ENCODE measurements at places on chromosomes 2 and 18.
A peak's percentile ranks its signal among the peaks of the same experiment; 100 is the strongest.

GRCh38 chr2:64345998-64346397 is 108.0 kb upstream of the LGALSL start:
- no peak for DNase-seq

DNA sequence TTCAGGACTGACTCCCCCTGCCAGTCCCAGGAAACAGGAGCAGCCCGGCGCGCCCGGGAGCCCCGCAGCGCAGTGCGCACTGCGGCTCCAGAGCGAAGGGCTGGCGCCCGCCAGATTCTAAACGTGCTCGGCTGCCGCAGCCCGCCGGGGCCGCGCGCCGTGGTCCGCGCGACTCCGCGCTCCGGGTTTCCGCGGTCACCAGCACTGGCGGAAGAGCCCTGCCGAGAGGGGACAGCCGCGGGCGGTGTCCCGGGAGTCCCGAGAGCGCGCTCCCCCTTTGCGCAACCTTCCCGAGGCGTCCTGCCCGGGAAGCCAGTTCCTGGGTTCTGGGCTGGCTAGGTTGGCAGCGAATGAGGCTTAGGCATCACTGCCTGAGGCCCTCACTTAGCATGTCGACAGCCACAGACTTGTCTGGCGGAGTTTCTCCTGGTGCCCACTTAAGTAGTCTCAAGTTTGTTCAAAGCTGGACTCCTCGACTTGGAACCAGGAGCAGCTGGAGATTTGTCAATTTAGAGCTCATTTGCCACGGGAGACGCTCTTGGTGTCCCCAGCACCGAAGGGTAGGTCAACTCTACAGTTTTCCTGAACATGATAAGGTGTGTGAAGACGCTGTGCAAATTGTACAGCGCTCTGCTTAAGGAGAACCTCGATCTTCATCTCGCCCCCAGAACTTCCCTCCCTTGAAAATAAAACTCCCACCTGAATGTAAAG is 1.5 kb upstream of the VSNL1 start:
- peak; percentile 3 for DNase-seq

DNA sequence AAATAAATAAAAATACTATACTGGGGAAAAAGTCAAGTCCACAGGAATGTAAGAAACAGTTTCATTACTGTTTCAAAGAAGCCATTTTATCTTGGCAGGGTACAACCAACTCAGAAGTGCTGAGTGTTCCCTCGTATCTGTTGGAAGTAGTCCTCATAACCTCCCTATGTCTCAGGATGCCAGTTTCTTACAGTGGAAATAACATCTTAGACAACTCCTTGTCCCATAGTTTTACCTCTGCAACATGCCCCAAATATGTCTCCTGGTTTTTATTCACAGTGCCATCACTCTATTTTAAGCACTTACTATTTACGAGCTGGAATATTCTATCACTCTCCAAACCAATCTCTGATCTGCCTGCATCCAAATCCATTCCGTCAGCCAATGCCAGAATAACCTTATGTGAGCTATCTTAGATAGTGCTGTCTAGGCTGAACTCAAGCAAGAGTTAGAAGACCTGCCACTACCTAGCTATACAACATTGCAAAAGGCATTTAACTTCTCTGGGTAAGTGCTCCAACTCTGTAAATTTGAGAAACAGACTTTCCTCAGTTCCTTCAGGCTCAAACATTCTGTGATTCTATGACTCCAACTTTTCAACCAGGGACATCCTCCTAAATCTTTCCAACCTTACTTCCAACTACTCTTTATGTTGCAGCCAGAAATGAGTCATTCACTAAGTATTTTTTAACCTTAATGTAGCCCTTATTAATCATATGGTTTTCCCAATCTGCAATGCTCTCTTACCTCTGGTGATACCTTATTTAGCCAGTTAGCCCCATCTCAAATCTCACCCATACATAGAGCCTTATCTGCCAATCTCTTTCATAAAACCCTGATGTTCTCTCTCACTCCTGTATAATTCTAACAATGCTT is 66.7 kb downstream of the RTN4 start:
- DNase-seq = no peak

DNA sequence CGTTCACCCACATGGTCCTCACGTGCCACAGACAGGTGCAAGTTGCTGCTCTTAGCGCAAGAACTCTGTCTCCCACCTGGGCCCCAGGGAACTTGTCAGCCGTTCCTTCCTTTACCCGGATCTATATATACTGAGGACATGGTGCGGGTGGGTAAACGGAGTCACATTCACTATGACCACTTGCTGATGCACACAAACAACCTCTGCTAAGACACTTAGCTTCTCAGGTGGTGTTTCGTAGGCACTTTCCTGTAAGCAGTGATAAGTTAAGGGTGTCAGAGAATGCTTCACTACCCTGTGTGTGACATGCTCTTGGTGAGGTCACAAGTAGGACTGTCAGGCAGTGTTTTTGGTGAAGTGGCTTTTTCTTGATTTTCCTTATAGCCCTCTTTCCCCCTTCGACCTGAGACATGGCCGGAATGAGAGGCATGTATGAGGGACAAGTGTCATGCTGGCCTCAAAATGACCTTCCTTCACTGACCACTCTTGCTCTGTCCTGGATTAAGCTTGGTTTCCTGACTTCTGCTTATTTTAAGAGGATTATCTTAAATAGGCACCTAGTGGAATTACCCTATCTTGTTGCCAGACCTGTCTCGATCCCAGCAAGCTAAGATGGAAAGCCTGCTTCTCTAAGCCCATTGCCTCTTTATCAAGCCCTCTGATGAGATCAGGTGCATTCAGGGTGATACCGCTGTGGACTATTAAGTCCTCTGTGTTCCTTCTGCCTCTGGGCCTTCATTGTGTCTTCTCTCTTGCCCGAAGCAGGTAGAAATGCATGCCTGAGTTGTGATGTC is 97.1 kb upstream of the CELF4 start:
- DNase-seq = no peak

- no peak for DNase-seq
These were observed 283.4 kb downstream of the CLIP4 start for GRCh38 chr2:29398384-29399237.

DNA sequence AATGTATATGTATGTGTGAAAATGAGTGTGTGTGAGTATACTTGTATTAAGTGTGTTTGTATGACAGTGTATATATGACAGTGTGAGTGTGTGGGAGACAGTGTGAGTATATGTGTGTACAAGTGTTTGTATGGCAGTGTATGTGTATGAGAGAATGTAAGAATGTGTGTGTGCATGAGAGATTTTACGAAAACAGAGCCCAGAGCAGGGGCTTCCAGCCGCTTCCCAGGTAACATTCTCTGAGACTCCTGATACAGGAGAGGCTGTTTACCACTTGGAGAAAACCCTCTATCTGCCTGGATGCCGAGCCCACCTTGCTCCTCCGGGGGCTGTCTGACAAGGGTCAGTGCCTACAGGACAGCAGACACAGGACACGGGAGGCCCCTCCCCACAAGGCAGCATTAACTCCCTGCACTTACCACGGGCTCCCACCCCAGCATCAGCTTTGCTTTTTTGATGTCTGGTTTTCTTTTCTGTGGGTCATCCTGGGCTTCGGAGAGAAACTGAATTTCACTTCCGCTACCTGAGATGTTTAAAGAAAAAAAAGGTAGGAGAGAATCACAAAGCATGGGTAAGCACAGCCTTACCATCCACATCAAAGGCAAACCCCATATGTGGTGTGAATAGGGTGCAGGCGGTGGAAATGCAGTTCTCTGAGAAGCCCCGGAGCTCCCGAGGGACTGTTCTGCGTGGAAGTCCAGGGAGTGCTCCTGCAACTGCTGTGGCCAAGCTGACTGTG is 97.6 kb downstream of the UXS1 start:
- no peak for DNase-seq

DNA sequence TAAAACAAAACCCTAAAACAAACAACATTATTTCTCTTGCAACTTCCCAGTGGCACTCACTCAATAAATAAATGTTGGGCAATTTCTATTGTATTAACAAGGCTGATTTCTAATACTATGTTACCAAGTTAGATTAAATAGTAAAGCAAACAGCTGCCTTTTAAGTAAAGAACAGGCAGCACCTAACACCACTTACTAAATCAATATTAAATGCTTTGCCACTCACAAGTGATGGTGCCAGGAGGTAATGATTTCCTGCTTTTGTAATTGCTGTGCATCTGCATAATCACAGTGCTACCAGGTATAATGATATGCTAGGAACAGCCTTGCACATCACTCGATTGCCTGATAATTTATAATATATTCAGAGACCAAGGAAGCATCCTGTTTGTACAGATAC is 276.5 kb downstream of the NBAS start:
- DNase-seq = no peak

DNA sequence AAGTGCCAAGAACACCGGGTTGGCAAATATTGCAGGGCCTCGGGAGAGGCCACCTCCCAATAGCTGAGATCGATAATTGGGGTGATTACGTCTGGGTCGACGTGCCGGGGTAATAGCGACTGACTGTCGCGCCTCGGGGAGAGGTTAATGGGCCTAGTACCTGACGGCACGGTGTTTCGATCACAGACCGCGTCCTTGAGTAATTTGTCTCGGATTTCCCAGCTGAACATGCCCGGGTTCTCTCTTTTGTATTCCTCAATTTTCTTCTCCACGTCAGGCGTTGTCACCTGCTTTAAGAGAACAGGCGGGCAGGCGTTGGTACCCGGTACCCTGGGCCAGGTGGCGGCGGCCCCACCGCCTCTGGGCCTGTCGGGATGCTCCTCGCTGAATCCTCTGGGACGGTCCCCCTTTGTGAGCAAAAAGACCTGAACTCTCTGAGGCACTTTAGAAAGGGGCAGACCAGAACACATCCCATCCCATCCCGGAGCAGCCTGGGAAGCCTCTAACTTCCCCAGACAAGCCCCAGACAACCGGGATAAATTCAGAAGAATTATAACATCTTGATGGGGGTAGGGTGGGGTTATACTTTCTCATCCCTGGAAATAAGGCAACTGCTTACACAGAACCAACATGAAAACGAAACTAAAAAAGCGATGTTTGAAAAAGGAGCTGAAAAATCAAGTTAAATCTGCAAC is 3.3 kb downstream of the PAX3 start:
- DNase-seq = no peak

- peak; percentile 61 for DNase-seq
These were observed 17.6 kb downstream of the CDC42EP3 start for GRCh38 chr2:37653805-37654378.

DNA sequence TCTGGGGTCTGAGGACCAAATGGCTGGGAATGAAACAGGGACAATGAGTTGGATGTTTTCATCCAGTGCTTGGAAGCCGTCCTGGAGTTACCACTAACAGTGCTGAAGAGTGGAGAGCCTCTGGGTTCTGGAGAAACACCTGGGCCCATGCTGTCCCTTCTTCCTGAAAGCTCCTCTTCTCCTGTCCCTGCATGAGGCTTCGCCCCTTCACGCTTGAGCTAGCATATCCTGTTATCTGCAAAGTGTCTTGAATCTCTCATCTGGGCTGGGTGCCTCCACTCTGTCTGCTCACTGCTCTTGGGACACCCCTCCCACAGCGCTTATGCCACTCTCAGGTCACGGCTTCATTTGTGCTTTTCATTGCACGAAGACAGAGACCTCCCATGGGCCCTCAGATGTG is 154.5 kb downstream of the MYCN start:
- no peak for DNase-seq

- no peak for DNase-seq
These were observed 142.4 kb upstream of the ZNF236 start for GRCh38 chr18:76679945-76680344.

- no peak for DNase-seq
These were observed 126.4 kb downstream of the TMEM17 start for GRCh38 chr2:62379566-62379965.

DNA sequence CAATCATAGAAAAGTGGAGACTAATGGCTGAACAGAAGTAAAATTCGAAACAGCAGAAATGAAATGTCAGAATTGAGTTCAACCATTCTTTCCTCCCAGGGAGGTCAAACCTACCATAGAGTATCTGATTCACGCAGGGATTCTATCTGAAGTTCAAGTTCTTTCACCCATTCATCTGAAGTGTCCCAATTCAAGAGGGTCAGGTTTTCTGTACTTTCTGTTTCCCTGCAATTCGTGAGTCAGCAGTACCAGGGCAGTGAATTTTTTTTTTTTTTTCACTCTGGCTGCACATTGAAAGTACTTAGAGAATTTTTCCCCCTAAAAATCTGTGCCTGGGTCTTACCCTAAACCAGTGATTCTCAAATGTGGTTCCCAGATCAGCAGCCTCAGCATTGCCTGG is 40.9 kb upstream of the CCDC88A start:
- DNase-seq = no peak

DNA sequence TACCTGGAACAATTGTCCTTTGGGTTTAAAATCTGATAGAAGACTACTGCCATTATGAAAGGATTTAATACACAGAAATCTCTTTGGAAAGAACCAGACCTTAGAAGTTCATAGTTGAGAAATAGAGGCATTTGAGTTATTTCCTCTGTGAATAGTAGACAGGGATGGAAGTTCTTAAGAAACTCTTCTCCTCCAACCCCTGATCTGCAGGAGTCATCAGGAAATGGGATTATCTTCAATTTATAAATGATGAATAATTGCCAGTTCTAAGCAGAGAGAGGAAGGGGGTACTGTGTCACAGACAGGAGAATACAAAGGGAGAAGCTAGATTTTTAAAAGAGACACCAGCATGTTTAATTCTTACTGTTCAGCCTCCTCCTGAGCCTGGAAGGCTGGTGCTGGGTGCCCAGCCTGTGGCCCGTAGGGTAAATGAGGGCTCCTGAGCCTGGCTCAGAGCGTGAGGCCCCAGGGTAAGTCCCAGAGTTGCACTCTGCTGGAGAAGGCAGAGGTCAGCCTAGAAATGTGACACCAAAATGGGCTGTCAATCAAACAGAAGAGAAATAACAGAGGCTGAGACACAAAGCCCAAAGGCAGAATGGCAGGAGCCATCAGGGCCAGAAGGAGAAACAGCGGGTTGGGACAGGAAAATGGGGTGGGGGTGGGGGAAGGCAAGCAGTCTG is 58.2 kb upstream of the PKDCC start:
- no peak for DNase-seq

DNA sequence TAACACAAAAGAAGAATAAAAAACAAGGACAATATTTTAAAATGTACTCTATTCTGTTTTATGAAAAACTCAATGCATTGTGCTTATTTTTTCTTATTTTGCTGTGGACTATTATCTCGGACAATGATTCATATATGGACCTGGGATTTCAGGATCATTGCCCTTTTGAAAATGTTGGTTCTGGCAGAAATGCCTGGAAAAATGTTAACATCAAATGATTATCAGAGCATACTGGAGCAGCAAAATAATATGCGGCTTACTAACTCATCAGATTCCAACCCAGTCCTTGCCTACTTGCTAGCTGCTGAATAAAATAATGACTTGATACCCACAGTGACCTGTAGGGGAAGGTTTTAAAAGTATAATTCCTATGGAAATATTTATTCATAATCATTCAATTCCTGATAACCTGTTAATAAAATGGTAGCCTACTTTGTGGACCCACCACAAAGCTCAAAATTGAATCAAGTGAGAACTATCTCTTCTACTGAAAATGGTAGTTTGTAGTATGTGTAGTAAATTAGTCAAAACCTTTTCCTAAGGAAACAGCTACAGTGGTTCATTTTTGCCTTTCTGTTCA is 117.4 kb downstream of the NEB start:
- no peak for DNase-seq

GRCh38 chr2:138094031-138094430 is 129.8 kb downstream of the HNMT start:
- DNase-seq = no peak
